ENCODE measurements at places on chromosomes 2 and 18.

DNA sequence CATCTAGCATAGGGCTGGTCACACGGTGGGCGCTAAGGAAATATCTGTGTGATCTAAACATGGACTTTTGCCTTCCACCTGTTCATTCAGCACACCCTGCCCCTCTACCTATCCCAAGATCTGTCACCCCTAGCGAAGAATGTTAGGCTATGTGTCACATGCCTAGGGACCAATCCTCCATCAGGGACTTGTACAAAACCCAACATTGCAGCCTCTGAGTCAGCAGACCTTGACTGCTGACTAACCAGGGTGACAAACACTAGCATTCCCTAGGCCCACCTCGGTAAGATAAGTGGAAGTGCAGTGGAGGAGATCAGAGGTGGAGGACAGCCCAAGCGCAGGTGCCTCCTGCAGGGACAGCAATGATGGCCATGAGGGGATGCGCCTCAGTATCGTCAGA, 99.2 kb downstream of the SOX11 start:
- no peak for DNase-seq

GRCh38 chr18:12423393-12423792, 15.7 kb downstream of the PRELID3A start:
- no peak for DNase-seq

DNA sequence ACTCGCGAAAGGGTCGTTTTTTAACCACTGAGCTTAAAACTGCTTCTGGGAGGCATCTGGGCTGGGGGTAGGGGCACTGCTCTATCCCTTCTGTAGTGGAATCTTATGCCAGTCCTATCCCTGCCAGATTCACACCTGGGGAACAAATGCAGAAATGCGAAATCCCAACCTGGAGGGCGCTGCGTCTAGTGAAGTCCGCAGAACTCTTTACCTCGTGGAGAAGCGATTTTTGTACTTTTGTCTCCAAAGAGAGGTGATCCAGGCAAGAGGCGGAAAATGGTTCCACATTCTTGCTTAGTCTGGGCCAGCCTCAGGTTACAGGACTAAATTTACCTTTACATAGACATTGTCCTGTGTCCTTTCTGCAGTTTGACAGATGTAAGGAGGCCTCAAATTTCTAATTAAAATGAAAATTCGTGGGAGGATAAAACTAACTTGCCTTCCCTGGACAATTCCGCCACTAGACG, 10.4 kb downstream of the TBR1 start:
- DNase-seq = no peak

GRCh38 chr2:60172801-60173200, 380.7 kb downstream of the BCL11A start:
- no peak for DNase-seq

GRCh38 chr2:78682781-78683180, 342.7 kb upstream of the REG3G start:
- no peak for DNase-seq

- DNase-seq = no peak
These were observed 1.8 kb upstream of the KLHL41 start for GRCh38 chr2:169507698-169508097.

DNA sequence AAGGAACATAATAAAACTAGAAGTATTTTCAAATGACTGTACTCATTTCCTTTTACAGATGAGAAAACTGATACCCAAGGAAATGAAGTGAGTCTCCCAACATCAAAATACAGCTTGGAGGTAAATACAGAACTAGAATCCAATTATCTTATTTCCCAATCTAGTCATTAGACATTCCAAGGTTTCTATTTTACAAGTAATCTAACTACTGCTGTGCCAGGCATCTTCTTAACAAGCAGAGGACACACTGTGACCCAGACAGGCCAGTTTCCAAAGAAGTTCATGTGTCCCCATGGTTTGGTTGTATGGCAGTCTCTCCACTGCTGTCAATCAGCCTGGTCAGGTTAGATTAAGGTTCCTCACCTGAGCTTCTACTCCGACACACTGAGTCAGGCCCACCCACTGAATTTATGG, 143.5 kb downstream of the THADA start:
- no peak for DNase-seq

DNA sequence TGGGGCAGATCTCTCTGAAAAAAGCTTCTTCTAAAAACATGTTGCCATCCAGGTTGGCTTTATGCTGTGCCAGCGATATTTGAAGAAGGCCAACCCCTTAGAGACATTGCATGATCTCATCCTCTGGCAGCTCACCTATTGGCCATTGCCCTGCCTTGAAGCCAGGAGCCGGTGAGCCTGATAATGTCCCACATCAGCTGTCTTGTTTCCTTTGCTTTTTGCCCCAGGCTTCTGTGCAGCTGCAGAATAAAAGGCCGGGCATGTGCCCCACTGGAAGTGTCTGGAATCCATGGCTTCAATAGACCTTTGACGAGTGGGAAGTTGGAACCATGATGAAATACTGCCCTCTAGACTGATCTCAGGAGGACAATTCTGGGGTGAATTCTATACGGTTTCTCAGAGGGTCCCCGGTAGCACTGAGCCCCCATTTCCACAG, 523.5 kb upstream of the ZEB2 start:
- no peak for DNase-seq

DNA sequence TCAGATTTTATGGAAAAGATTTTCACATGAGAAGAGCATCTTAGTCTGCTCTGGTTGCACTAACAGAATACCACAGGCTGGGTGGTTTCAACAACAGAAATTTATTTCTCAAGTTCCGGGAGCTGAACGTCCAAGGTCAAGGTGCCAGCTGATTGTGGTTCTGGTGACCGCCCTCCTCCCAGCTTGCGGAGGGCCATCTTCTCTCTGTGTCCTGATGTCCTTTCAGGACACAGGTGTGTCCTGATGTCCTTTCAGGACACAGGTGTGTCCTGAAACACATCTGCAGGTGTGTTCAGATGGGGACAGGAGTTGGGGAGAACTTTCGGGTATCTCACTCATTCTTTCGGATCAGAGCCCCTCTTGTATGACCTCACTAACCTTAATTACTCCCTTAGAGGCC, 374.9 kb downstream of the SOX11 start:
- DNase-seq = no peak

DNA sequence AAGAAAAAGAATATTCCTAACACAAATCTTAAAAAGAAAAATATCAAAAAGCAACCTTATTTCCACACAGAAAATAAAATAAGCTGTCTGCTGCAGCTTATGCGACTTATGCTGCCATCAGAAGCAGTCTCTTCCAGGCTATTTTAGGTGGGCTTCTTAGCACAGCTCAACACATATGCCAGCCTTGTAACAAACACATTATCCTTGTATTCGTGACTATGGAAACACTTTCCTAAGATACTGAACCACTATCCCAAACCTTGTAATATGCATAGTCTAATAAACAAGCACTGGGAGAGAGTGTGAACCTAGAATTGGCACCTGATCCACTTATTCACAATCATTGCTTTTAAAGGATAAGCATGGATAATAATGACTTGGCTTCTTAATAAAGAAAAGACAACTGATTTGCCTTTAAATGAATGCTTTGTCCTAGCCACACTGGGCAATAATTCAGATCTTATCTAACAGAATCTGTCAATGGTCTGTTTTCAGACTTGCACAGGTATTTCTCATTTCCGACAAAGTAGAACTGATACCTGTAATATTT, 40.0 kb upstream of the RNU4ATAC start:
- no peak for DNase-seq

DNA sequence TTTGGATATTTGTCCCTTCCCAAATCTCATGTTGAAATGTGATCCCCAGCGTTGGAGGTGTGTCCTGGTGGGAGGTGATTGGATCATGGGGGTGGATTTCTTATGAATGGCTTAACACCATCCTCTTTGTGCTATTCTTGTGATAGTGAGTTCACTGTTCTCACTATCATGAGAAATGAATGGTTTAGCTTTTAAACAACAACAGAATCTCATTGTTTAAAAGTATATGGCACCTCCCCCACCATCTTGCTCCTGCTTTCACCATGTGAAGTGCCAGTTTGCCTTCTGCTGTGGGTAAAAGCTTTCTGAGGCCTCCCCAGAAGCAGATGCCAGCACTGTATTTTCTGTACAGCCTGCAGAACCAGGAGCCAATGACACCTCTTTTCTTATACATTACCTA, 38.1 kb downstream of the KIAA1328 start:
- no peak for DNase-seq

DNA sequence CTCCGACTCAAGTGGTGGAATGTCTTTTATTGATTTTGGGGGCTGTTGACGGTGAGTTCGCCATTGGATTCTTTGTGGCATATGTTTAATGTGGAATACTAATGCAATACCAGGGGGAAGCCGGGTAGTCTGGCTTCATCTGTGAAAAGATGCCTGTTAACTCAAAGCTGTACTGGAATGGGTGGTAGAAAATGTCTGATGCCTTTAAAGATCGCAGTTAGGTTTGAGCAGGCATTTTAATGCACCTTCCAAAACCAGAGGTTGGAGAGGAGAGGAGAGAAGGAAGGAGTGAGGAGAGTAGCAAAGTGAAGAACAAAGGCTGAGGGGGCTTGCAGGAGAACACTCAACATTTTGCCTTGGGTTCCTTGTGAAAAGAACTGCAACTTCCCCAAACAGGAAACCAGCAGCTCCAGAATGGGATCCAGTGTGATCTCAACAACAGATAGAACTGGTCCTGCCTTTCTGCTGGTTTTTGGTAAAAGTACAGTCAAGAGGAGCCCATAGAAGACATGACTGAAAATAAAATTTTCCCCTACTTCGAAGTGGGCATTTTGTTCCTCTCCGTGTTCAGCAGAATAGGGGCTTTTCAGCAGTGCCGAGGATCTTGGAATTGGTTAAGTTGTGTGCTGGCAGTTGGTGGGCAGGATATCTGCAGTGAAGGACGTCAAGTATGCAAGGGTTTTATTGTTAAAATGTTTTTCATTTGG, 1.5 kb downstream of the ZNF532 start:
- no peak for DNase-seq

GRCh38 chr18:52403291-52404021, 63.5 kb downstream of the DCC start:
- DNase-seq = no peak

DNA sequence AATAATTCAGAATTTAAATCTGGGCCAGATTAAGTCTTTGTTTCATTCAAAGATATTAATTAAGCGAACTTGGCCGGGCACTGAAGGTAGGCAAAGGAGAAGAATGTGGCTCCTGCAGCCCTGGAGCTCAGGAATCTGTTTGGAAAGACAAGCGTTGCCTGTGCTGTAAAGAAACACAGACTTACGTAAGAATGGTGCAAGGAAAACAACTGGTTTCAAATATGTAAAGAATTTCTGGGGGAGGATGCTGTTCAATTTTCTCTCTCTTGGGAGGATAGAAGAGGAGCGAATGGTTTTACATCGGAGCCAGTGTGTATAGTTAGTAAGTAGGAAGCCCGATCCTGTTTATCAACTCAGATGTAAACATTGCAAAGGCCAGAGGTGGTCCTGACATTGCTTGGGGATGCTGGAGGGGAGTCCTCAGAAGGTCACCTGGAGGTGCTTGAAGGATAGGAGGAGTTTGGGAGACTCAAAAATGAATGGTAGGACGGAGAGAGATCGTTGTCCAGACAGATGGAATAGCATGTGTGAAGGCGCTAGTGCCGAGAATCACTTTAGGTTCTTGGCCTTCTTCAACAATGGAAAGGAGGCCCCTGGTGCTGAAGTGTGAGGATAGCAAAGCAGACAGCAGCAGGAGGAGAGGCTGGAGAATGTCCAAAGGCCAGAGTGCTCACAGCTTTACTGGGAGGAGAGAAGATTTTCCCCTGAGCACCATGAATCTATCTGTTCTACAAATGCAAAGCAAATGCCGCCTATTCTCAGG, 456.1 kb downstream of the LPIN1 start:
- no peak for DNase-seq

GRCh38 chr2:175792199-175792598, 209.9 kb downstream of the LNPK start:
- DNase-seq = no peak

DNA sequence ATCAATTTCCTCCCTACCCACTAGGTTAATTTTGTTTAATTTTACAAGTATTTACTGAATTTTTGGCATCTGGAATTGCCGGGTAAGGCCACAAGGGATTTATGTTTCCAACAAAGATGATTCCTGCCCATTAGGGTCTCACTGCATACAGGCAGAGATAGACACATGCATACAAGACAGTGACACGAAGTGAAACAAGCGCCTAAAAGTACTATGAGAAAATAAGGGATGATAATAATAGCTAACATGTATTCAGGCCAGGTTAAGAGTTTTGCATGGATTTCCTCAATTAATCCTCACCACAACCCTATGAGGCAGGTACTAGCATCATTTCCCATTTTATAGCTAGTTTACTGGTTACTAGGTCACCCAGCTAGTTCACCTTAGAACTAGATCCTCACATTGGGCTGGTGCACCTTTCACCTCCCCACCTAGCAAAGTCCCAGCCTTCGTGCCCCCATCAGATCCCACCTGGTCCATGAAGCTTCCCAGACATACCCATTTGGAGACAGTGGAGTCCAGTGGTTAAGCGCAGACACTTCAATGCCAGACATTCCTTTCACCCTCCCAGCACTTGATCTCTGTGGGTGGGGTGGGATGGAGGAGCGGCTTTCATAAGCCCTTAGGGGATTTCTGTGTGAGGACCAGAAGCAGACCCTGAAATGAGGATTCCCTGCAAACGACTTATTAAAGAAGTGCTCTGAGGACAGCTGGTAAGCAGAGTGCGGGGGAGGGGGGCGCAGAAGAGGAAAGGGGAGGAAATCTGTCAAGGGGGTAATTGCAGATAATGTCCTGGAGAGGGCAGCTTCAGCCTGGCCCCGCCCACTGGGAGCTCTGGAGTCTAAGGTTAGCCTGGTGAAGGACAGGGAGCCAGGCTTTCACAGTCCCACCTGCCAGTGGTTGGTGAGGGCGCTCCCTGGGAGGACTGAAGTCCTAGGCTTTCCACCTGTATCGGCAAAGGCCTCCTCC, 5.8 kb upstream of the DGUOK start:
- DNase-seq = peak; percentile 30

- no peak for DNase-seq
These were observed 37.5 kb downstream of the SLC39A10 start for GRCh38 chr2:195694553-195694952.

- no peak for DNase-seq
These were observed 24.3 kb upstream of the UGP2 start for GRCh38 chr2:63817382-63817781.

- DNase-seq = no peak
These were observed 116.1 kb upstream of the OTX1 start for GRCh38 chr2:62934517-62934916.

- no peak for DNase-seq
These were observed 110.4 kb downstream of the CTIF start for GRCh38 chr18:48649231-48649630.

GRCh38 chr2:154291927-154292326, 406.6 kb upstream of the KCNJ3 start:
- no peak for DNase-seq
